Prostate gland (tissue), 2 donors: ENCODE measurements at places on chromosomes 4 and X.

DNA sequence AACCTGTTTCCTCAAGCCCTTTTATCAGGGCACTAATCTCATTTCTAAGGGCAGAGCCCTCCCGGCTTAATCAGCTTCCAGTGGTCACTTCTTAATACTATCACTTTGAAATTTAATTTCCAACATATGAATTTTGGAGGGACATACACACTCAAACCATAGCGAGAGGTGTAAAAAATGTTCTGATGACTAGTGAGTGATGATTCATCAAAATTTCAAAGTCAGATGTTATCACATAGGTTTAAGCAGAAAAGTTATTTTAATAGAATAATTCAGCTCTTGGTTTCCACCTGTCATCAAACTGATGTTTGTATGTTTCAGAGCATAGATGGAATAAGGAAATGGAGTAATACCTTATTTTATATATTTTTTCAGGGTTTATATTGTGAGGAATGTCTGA lies 161.9 kb downstream of the TLL1 start:
- H3K4me3 ChIP-seq, result no peak overlapping the region
- DNase-seq, result no peak
- no peaks in the 10 kb centered on the region for H3K4me1 ChIP-seq

GRCh38 chrX:14051416-14051815 lies 21.7 kb upstream of the GEMIN8 start:
- DNase-seq, result no peak
- no peaks in the 10 kb centered on the region for H3K27me3 ChIP-seq
- H3K36me3 ChIP-seq, result no peaks in the 10 kb centered on the region
- no peak overlapping the region for H3K4me3 ChIP-seq
- H3K4me1 ChIP-seq, result no peaks in the 10 kb centered on the region

- H3K27ac ChIP-seq, result no peak overlapping the region
- no peak for DNase-seq
- H3K4me3 ChIP-seq, result no peak overlapping the region
- no peaks in the 10 kb centered on the region for H3K4me1 ChIP-seq
- H3K27me3 ChIP-seq, result no peaks in the 10 kb centered on the region
Measured at GRCh38 chr4:71559957-71560571, 221.2 kb downstream of the SLC4A4 start.

- no peaks in the 10 kb centered on the region for H3K4me1 ChIP-seq
- no peak for DNase-seq
- H3K27ac ChIP-seq, result no peak overlapping the region
Measured at GRCh38 chr4:167177925-167178324, 56.4 kb downstream of the SPOCK3 start.

GRCh38 chr4:6855692-6856297 lies 53.8 kb upstream of the TBC1D14 start:
- no peak for DNase-seq
- no peaks in the 10 kb centered on the region for H3K4me1 ChIP-seq
- H3K27me3 ChIP-seq, result no peaks in the 10 kb centered on the region

- H3K36me3 ChIP-seq, result no peaks in the 10 kb centered on the region
- no peak overlapping the region for H3K4me3 ChIP-seq
- no peaks in the 10 kb centered on the region for H3K4me1 ChIP-seq
- no peak overlapping the region for H3K27ac ChIP-seq
Measured at GRCh38 chr4:122434285-122434684, 22.2 kb downstream of the IL2 start.

DNA sequence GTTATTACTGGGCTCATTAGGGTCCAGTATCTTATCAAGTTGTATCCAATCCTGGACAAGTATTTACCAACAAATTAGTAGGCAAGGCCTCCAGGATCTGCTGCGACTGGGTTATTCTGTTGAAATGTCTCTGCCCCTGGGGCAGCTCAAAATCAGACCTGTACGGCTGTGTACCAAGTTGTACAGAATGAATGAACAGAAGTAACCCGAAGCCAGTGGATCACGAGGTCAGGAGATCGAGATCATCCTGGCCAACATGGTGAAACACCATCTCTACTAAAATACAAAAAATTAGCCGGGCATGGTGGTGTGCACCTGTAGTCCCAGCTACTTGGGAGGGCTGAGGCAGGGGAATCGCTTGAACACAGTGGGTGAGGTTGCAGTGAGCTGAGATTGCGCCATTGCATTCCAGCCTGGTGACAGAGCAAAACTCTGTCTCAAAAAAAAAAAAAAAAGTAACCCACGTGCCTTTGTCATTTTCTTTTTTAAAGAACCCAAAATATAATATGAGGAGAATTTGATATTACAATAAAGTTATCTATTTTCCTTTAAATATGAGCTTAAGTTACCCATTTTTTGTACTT lies 127.3 kb downstream of the CBR4 start:
- no peak overlapping the region for H3K4me3 ChIP-seq
- DNase-seq, result no peak
- H3K27ac ChIP-seq, result no peak overlapping the region
- H3K36me3 ChIP-seq, result no peaks in the 10 kb centered on the region
- no peaks in the 10 kb centered on the region for H3K4me1 ChIP-seq

GRCh38 chr4:4443821-4444220 lies 56.9 kb downstream of the NSG1 start:
- H3K27me3 ChIP-seq, result no peaks in the 10 kb centered on the region
- no peak overlapping the region for H3K4me3 ChIP-seq
- H3K4me1 ChIP-seq, result no peaks in the 10 kb centered on the region
- H3K27ac ChIP-seq, result no peak overlapping the region
- H3K36me3 ChIP-seq, result no peaks in the 10 kb centered on the region

DNA sequence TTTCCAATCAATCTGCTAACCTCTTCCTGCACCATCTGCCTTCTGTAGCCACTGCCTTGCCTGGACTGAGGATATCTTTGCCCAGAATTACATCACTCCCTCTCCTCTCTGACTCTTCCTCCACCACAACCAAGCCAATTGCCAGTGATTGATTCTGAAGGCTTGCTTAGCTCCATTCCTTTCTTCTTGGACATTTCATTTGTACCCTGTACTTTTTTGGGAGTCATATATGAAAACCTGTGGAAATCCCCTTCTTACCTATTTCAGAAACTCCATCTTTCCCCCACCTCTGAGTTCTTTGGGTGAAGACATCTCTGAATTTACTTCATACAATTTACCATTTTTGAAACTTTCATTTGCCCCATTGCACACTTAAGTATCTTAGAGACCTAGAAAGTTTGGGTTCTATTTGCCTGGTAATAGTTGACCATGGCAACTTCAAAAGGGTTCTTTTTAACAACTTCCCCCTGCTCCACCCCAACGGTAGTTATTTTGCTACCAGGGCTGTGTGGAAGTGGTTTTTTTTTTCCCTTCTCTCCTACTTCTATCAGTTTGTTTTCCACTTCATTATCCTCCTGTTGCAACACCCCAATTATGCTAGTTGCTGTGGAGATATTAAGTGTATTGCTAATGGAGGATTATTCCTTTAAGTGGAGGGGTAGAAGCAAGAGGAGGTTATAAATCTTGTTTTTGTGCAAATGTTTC lies 14.3 kb downstream of the SGMS2 start:
- no peak overlapping the region for H3K4me3 ChIP-seq
- H3K4me1 ChIP-seq, result no peaks in the 10 kb centered on the region
- no peaks in the 10 kb centered on the region for H3K36me3 ChIP-seq

DNA sequence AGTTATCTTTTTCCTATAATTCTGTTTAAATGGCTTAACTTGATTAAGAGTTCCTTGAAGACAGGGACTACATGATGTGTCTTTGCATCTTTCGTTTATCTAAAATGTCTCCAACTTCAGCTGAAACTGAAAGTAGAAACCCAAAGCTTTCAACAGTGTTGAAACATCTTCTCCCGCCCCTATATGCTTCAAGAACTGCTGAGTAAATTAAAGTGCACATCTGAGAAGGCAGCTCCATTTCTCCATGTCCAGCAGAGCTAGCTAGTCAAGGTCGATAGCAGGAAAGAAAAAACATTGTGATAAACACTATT lies 185.7 kb upstream of the TBL1X start:
- DNase-seq, result no peak
- H3K4me3 ChIP-seq, result no peak overlapping the region
- no peaks in the 10 kb centered on the region for H3K4me1 ChIP-seq
- no peaks in the 10 kb centered on the region for H3K36me3 ChIP-seq
- H3K27ac ChIP-seq, result no peak overlapping the region
- no peaks in the 10 kb centered on the region for H3K27me3 ChIP-seq

- no peaks in the 10 kb centered on the region for H3K36me3 ChIP-seq
- no peaks in the 10 kb centered on the region for H3K4me1 ChIP-seq
- H3K27me3 ChIP-seq, result no peaks in the 10 kb centered on the region
- DNase-seq, result no peak
- peak overlapping the region; percentile 98 for H3K4me3 ChIP-seq
Measured at GRCh38 chr4:77073106-77073809, 2.5 kb downstream of the CCNI start.

- H3K36me3 ChIP-seq, result no peaks in the 10 kb centered on the region
- no peak overlapping the region for H3K4me3 ChIP-seq
- no peaks in the 10 kb centered on the region for H3K4me1 ChIP-seq
- no peak for DNase-seq
- no peaks in the 10 kb centered on the region for H3K27me3 ChIP-seq
- no peak overlapping the region for H3K27ac ChIP-seq
Measured at GRCh38 chr4:153428941-153429475, 37.2 kb upstream of the TMEM131L start.

DNA sequence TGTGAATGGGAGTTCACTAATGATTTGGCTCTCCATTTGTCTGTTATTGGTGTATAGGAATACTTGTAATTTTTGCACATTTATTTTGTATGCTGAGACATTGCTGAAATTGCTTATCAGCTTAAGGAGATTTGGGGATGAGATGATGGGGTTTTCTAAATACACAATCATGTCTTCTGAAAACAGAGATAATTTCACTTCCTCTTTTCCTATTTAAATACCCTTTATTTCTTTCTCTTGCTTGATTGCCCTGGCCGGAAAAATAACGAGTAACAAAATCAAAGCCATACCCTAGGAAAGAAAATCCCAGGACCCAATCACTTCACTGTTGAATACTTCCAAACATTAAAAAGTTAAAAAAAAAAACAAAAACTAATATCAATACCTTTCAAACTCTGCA lies 67.7 kb upstream of the UGT2B4 start:
- no peak overlapping the region for H3K27ac ChIP-seq
- H3K4me1 ChIP-seq, result no peaks in the 10 kb centered on the region

GRCh38 chr4:5365071-5366008 lies 314.1 kb downstream of the STK32B start:
- peak; percentile 77 for DNase-seq
- H3K4me3 ChIP-seq, result no peak overlapping the region
- H3K36me3 ChIP-seq, result no peaks in the 10 kb centered on the region
- peaks cover 3% of the 10 kb centered on the region for H3K27me3 ChIP-seq
- no peaks in the 10 kb centered on the region for H3K4me1 ChIP-seq

DNA sequence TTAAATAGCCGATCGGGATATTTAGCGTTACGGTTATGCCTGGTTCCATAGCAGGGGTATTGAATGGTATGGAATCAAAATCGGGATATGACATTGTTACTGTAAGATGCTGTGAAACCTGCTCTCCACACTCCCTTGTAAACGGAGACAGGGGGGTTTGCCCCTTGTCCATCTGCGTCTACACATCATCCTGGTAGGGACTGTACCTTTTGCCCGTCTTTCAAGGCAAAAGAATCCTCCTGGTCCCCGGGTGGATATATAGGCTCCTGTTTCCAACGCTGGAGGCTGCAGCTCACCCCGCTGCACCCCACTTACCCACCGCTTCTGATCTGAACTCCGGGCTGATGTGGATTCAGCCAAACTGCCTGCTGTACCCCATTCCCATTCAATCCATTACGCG lies 189.1 kb downstream of the SHOX start:
- H3K36me3 ChIP-seq, result no peaks in the 10 kb centered on the region
- H3K4me3 ChIP-seq, result no peak overlapping the region
- DNase-seq, result no peak
- no peaks in the 10 kb centered on the region for H3K4me1 ChIP-seq

- H3K27me3 ChIP-seq, result no peaks in the 10 kb centered on the region
- no peaks in the 10 kb centered on the region for H3K4me1 ChIP-seq
- no peak overlapping the region for H3K27ac ChIP-seq
- no peak for DNase-seq
- no peak overlapping the region for H3K4me3 ChIP-seq
Measured at GRCh38 chr4:120158046-120158445, 91.4 kb upstream of the MAD2L1 start.

DNA sequence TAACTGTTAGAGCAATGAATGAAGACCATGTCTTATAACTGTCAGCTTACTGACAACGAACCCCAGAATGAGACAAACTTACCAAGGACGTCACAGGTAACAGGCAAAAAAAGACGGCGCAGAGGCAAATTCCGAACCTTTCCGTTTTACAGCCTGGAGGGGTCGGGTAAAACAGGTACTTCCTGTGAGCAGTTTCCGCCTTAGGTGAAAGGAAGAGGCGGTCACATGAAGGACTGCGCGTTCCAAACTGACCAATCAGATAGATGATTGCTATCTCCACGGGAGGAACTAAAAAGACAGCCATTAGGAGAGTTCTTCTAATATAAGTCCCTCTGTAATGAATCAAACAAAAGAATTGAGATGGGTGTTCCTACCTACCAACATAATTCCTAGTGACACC lies at the start of gene COX7B2:
TSS of gene COX7B2 (minus strand) at position 168 of the 400 bp plus-strand sequence. CDS start 174,053 bp downstream, outside the sequence.
- no peaks in the 10 kb centered on the region for H3K27me3 ChIP-seq
- no peak for DNase-seq
- no peaks in the 10 kb centered on the region for H3K36me3 ChIP-seq
- H3K4me1 ChIP-seq, result no peaks in the 10 kb centered on the region
- no peak within 1 kb of the TSS for H3K27ac ChIP-seq

GRCh38 chr4:13528821-13529127 lies 15.5 kb downstream of the NKX3-2 start:
- DNase-seq, result no peak
- peaks cover 56% of the 10 kb centered on the region for H3K27me3 ChIP-seq
- no peaks in the 10 kb centered on the region for H3K36me3 ChIP-seq
- no peak overlapping the region for H3K4me3 ChIP-seq
- H3K4me1 ChIP-seq, result no peaks in the 10 kb centered on the region

DNA sequence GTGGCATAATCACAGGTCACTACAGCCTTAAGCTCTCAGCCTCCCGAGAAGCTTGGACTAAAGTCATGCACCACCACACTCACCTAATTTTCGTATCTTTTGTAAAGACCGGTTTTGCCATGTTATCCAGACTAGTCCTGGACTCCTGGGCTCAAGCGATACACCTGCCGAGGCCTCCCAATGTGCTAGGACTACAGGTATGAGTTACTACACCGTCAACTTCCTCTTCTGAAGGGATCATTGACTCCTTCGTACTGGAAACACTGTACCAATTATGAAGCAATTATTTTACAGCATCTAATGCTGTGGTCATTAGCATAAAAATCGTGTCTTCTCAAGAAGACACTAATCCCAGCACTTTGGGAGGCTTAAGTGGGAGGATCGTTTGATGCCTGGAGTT lies 35.2 kb downstream of the PDS5A start:
- no peaks in the 10 kb centered on the region for H3K4me1 ChIP-seq
- DNase-seq, result no peak
- no peaks in the 10 kb centered on the region for H3K36me3 ChIP-seq
- H3K4me3 ChIP-seq, result no peak overlapping the region

DNA sequence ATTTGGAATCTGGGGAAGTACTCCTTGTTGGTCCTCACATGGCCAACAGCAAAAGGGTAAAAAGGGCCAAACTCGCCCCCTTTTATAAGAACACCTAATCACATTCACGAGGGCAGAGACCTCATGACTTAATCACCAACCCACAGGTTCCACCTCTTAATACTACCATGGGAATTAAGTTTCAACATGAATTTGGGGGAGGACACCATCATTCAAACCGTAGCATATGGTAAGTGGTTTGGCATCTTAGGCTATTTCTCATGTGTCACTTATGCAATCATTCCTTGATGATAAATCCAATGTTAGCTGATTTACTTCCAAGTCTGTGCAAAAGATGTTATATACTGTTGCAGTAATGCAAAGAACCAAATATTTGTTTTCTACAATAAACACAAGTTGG lies 302.9 kb upstream of the FAM241A start:
- H3K27me3 ChIP-seq, result peaks cover 1% of the 10 kb centered on the region
- H3K4me3 ChIP-seq, result no peak overlapping the region
- H3K4me1 ChIP-seq, result no peaks in the 10 kb centered on the region

- no peak for DNase-seq
- no peaks in the 10 kb centered on the region for H3K36me3 ChIP-seq
- no peaks in the 10 kb centered on the region for H3K4me1 ChIP-seq
Measured at GRCh38 chr4:28388471-28388870, 1527.8 kb downstream of the STIM2 start.
